ENCODE measurements at places on chromosomes 5 and 9.

DNA sequence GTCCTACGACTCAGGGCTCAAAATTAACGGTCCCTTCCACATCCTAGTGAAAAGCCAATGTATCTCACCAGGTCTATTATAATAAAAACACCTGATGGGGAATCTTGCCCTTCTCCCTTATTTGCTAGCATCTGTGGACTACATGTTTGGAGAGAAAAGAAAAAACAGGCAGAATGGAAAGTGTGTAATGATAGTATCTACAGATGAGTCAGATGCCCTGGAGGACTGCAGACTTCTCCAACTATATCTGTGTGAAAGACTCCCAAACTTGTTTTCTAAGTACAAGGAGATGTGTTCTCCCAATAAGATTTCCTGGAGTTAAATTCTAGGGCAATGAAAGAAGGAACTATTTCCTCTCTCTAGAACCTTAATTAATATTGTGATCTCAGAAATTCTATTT lies 66.0 kb downstream of the FOXB2 start:
- DNase-seq, result no peak

DNA sequence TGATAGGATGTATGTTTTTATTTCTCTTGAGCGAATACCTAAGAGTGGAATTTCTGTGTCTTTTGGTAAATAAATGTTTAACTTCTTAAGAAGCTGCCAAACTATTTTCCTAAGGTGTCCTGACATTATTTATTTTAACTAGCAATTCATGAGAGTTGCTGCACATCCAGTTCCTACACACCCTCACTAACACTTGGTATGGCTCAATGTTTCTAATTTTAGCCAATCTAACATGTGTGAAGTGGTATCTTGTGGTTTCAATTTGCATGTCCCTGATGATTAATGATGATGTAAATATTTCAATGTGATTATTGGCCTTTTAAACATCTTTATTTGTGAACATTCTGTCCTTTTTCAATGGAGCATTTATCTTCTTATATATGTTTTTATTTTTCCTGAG lies 2095.5 kb upstream of the C9orf72 start:
- no peak for DNase-seq

DNA sequence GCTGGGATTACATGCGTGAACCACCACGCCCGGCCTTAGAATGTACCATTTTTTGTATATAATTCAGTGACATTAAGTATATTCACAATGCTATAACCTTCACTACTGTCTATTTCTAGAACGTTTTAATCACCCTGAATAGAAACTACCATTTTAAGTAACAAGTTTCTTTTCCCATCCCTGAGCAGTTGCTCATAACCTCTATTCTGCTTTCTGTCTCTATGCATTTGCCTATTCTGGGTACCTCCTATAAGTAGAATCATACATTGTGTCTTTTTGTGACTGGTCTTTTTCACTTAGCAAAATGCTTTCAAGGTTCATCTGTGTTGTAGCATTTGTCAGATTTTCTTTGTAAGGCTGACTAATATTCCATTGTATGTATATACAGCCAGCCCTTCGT lies 39.9 kb downstream of the DDX46 start:
- no peak for DNase-seq

- DNase-seq, result no peak
Measured at GRCh38 chr9:127890053-127890452, 9.3 kb downstream of the ST6GALNAC6 start.

DNA sequence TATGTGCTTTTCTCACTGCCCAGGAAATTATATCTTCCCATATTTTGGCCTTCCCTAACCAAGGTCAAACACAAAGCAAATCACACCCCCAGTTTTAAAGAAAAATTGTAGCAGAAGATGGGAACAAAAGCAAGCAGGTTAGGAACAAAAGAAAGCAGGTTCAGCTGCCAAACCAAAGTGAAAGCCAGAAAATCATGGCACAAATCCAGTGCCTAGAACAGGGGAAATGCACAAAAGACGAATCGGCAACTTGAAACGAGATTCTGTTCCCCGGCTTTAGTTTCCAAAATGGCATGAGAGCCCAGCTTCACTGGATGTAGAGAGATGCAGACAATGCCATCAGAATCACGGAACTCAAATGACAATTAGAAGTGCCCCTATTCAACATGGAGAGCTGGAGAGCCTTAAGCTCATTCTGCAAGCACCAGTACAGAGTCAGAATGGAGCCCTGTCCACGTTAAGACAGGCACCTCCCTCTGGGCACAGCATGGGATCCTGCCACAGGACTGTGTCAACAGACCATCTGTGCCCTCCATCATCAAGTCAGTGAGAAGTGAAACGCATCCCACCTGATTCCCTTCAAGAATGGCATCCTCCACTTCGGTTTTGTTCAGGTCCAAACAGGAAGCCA lies 13.8 kb downstream of the DNAH5 start:
- DNase-seq, result no peak

All from activated CD4-positive, alpha-beta T cell treated with anti-CD3 and anti-CD28 coated beads for 24 hours (primary cell).